Activated CD8-positive, alpha-beta memory T cell treated with anti-CD3 and anti-CD28 coated beads for 1 hour (primary cell): ENCODE measurements at places on chromosomes 3 and 15.

DNA sequence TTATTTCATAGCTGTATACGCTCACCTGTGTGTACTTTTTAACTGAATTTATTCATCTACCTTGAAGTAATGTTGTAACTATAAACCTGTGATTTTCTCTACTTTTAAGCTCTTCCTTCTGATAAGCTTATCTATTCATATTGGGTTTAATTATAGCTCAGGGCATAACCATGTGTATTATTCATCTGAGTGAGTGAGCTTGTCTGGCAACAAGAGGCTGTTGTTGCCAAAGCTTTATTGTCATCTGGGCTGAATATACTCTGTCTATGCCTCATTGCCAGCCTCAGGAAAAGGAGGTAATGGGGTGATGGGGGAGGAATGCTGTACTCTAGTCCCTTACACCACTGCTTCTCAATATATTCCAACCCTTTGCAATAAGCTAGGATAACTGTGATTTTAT is 292.4 kb downstream of the UBE2E2 start:
- no peak for DNase-seq

DNA sequence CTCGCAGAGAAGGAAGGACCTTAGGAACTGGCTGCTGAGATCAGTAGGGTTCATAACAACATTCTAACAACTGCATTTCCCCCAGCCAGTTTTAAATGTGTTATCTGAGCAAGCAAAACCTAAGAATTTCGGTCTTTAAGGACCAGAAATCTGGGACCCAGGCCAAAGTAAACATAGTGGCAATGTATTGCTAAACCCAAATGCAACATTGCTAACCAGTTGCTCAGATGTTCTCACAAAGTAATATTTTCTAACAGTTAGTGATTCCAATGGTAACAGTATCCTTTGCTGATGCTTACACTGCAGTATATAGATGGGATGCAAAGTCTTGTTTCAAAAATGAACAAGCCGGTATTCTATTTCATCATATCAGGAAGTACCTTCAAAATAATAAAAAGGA is 254.3 kb downstream of the RYR3 start:
- DNase-seq, result no peak

DNA sequence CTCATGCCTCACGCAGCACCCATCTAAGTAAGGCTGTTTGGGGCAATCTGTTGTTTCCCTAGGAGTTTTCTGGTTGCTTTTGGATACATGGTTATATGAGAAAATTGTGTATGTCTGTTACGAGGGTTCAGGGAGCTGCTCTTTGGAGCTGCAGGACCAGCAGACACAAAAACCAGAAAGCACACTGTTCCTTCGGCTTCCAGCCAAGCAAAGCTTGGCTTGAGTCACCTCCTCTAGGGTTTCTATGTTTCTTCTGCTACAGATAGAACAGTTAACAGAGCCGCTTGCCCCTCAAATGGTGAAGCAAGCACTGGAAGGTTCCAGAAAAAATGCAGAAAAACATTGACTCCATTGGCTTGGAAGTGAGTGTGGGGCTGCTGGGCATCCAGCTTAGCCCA is 49.2 kb upstream of the CTDSPL start:
- DNase-seq, result no peak

GRCh38 chr3:193240436-193240849 is 579 bp upstream of the PLAAT1 start:
- DNase-seq, result no peak

DNA sequence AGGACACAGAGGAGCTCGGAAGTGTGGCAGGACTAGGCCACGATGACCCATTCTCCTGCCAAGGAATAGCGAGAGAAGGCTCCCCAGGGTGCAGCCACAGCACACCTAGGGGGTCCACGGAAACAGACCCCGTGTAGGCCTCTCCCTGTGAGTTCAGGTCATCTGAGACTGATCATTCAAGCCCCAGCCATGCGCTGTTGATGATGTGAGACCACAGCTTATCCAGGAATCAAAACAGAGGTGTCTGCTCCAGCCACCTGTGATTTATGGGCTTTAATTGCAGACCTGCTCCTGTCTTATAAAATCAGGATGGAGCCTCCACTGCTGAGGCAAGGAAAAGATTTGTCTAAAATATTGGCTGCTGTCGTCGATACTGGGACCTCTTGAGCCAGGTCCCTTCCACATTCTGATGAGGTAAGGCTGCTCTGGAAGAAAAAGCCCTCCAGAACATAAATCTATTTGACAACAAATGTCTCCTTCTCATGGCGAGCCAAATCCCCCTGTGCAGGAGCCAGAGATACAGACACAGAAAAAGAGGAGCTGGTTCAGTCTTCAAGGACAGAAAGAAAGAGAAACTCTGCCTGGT is 186.7 kb downstream of the TJP1 start:
- no peak for DNase-seq
